ENCODE measurements at places on chromosomes 3 and 15. TPM values are rescaled to one million over a fixed set of nuclear protein-coding genes. Genes with fewer than 3 reads are reported as not detected.

ISLR gene
- 6.3 TPM for total RNA-seq

IL12A gene
- 2.8 TPM for total RNA-seq

PLA2G4E gene
- not detected for total RNA-seq

SNTN gene
- total RNA-seq = not detected

ANKUB1 gene
- not detected for total RNA-seq

RASGRF1 gene
- total RNA-seq = 0.47 TPM
